ENCODE measurements at places on chromosomes 6 and 20. TPM values are rescaled to one million over a fixed set of nuclear protein-coding genes. Genes with fewer than 3 reads are reported as not detected.

DNA sequence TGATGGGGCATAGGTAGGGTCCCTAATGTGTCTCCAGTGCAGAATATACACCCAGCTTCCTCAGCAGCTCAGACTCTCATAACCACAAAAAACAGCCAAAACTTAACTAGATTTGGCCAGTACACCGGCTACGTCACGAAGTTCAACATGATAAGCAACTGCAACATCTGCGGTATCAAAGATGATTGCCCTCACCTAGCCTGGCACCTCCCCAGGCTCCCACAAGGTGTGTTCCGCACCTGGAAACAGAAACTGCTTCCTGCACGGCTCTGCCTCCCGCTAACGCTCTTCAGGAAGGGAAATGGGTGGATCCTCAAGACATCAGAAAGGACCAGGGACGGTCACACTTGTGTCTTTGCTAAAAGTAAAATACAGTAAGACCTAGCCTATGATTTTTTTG lies 9.5 kb downstream of the TXNDC5 start:
- DNase-seq = no peak

DNA sequence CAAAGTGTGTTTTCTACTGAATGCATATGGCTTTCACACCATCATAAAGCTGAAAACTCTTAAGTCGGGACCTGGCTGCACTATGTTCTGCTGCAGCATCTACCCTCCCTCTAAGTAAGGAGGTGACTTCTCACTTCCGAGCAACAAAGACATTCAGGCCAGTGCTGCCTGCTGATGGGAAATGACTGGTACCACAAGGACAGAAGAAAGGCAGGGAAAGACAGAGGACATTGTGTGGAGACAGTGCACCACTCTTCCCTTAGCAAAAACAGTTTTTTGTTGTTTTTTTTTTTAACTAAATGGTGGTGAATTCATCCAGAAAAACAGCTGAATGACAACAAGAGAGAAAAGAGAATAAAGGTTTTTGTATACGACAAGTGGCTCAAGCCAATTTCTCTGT lies 81.5 kb downstream of the MAP7 start:
- DNase-seq = no peak

DNA sequence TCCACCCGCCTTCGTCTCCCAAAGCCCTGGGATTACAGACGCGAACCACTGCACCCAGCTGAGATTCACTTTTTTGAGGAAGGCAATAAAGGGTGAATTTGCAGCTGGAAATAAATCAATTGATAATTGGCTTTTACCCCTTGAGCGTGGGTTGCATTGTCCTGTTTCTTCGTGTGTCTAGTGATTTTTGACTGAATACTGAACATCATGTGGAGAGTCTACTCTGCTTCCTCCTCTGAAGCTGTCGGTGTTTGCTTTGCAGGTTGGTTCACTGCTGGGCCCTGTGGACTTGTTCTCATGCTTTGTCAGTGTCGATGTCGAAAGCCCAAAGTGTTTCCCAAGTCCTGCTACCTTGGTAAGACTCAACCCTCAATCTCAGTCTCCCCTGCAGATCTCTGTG lies 5.8 kb upstream of the EEF1A2 start:
- no peak for DNase-seq

DNA sequence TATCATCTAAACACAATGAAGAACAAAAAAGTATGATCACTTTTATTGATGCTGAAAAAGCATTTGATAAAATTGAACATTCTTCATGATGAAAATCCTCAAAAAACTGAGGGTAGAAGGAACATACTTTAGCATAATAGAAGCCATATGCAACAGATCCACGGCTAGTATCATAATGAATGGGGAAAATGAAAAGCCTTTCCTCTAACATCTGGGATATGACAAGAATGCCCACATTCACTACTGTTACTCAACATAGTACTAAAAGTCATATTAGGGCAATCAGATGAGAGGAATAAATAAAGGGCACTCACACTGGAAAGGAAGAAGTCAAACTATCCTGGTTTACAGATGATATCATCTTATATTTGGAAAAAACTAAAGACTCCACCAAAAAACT lies 256.6 kb downstream of the RFPL4B start:
- DNase-seq = no peak

GRCh38 chr6:12418946-12419345 lies 128.8 kb downstream of the EDN1 start:
- no peak for DNase-seq

- peak; percentile 52 for DNase-seq
Measured at GRCh38 chr6:113626475-113626874, 230.7 kb upstream of the MARCKS start.

DNA sequence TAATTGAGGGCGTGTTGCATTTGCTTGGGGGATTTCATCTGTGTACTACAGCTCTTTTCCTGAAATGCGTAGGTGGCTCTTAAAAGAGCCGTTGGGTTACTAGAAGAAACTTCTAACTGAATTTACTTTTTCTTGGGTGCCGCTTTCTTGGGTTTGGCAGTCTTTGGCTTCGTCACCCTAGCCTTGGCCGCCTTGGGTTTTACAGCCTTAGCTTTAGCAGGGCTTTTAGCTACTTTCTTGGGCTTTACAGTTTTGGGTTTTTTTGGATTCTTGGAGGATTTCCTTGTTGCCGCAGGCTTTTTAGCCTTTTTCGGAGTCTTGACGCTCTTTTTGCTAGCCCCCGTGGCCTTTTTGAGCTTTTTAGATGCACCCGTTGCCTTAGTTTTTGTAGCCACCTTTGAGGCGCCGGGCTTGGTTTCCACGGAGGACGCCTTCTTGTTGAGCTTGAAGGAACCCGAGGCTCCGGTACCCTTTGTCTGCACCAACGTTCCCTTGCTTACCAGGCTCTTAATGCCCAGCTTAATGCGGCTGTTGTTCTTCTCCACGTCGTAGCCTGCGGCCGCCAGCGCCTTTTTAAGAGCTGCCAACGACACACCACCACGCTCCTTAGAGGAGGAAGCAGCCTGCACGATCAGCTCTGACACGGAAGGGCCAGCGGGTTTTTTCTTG lies 54.5 kb downstream of the TRIM38 start:
- DNase-seq = no peak

DNA sequence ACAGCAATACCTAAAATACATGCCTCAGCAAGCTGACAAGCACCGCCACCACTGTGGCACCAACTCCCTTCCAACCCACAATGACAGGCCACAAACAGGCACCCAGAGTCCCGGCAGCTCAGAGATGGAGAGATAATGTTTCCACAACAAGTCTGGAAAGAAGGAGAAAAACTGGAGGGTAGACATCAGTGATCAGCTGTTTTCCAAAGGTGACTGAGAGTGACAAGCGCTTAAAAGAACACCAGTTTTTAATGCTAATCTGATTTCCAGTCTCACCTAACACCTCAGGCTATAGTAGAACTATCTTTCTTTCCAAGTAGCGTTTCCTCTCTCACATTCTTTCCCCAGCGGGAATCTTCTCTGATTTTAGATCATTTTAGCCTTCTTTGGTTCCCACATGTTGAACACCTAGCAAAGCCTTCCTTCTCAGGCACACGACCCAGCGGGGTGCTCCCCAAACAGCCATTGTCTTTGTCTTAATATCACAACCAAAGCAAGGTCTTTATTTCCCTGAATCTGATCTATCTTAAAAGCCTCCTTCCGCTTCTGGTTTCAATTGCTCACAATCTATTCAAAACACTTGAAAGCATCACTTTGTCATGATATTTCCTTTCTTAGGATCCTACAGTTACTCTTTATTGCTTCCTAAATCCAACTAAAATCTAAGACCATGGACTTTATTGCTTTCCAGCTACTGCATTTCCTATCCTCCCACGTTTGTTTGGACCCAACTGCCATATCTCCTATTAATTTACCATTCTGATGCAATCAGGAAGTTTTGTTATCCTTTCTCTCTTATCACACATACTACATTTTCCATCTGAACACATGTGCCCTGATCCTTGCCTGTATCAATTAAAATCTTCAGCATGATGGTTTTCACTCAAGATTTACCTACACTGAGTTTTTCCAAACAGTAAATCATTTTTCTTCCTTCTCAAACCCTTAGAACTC lies 282.7 kb downstream of the ADGB start:
- no peak for DNase-seq

DNA sequence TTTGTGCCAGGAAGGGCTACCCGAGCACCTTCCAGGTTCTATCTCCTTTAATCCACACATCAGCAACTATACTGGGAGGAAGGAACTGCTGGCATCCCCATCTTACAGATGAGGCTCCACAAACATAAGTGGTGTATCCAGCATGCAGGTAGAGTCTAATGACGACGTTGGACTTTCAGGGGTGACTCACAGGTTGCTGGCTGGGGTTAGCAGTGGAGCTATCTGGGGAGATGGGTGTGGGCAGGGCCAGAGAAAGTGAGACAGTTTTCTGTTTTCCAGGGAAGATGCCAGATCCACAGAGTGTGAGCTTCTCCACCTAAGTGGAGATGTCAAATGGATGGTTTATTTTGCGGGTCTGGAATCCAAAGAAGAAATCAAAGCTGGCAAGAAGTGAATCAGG lies 31.8 kb downstream of the CDH22 start:
- no peak for DNase-seq

The ZKSCAN4 gene
- 1.5 TPM for total RNA-seq

The STX11 gene
- 0.22 TPM for total RNA-seq

The CD83 gene
- 7.1 TPM for total RNA-seq

The BANF2 gene
- total RNA-seq = not detected

The TUBB2B gene
- total RNA-seq = 219 TPM

The HLA-F gene
- total RNA-seq = 2.8 TPM

The VNN1 gene
- under 0.01 TPM for total RNA-seq

The EPHA7 gene
- total RNA-seq = 1.0 TPM

The MMUT gene
- total RNA-seq = 5.3 TPM

The BPIFB2 gene
- total RNA-seq = not detected
